ENCODE measurements at places on chromosomes 16 and 17.

DNA sequence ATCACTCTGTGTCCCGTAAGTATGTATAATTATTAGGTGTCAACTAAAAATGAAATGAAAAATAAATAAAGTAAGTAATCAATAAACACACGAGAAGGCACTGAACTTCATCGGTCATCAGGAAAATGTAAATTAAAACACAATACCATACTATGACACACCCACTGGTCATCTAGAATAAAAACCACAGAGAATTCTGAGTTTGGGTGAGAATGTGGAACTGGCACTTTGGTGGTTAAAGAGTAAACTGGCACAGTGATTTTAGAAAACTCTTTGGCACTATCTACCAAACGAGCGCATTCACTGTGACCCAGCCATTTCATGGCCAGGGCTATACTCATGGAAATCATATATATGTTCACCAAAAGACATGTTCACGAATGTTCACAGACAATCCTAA lies 98.2 kb downstream of the HS3ST3A1 start:
- DNase-seq, result no peak

- no peak for DNase-seq
Measured at GRCh38 chr16:63283721-63284120, 1247.5 kb upstream of the CDH8 start.

DNA sequence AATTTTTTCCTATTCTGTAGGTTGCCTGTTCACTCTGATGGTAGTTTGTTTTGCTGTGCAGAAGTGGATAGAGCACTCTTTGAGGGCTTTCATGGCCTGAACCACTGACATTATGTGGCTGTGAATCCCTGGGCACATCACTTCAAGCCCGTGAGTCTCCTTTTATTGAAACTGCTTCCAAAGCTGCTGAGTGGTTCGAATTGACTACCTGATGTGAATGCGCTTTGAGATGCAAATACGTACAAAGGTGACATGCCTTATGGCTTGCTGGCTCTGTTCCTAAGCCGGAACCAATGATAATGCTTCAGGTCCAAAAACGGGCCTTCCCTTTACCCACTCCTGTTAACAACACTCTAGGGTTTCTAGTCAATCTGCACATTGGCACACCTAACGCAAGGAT lies 34.3 kb downstream of the ASPA start:
- DNase-seq, result no peak

DNA sequence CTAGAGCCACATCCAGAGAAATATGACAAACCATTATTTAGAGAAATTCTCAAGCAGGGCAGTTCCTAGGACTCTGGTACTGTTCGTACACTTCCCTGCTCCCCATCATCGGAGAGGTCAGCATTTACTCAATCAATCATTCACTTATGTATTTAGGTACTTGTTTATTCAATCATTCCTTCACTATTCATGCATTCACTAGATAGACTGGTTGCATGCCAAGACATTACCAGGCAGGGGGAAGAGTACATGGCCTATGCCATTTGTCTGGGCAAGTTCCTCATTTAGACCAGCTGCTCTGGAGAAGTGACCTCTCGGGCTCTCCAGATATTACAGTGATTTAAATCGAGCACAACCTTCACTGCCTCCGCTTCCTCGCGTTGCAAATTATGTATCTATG lies 603.4 kb downstream of the KCNJ2 start:
- DNase-seq, result no peak
